ENCODE measurements at places on chromosomes 4 and X. TPM values are rescaled to one million over a fixed set of nuclear protein-coding genes. Genes with fewer than 3 reads are reported as not detected.

Gene CENPE
- 8.1 TPM for total RNA-seq

Gene IQSEC2
- total RNA-seq: 16.6 TPM

Gene FHDC1
- 0.88 TPM for total RNA-seq

DNA sequence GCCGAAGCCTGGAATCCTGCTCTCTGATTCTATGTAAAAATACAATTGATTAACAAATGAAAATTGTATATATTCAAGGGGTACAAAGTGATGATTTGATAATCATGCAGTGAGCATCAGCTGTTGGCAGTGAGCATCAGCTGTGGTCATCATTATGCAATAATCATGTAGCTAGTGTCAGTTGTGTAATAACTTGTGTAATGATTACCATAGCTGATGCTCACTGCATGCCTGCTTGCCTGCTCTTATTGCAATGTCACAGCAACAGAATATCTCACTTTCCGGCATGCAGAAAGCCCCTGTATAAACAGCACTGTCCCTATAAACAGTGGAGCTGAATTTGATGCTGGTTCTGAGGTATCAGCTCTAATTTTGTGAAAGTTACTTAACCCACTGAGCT is 46.8 kb downstream of the SULT1B1 start:
- DNase-seq: no peak

GRCh38 chr4:184733654-184734524 is at the start of gene CENPU:
Gene CENPU, minus strand, starts transcription at chr4:184734096. Its CDS starts 34 bp downstream, at chr4:184734062.
- DNase-seq: peak; percentile 91

Data from glomerular endothelial cell (primary cell).